Activated T-helper 1 cell treated with anti-CD3 and anti-CD28 coated beads, Interleukin-2, amount 50 U/mL, for 16 hours (primary cell): ENCODE measurements at places on chromosomes 5 and 9.

- no peak for DNase-seq
Measured at GRCh38 chr5:150788977-150789376, 10.4 kb downstream of the SMIM3 start.

DNA sequence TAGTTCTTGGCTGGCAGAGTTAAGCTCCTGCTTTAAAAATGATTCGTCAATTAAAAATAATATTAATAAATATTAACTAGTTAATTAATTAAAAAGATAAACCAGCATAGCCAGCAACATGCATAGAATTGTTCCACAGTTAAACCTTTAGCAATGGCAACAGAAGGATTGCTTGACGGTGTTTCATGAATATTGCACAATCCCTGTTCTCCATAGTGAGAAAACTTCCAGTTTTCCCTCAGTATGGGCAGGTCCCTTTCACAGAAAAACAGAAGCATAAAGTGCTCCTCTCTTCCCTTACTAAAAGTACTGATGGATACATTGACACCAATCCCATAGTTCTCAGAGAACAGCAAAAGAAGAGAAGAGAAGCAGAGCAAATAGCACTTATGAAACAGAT is 71.4 kb upstream of the CAST start:
- DNase-seq, result no peak

GRCh38 chr5:74632947-74633356 is 7.6 kb downstream of the ENC1 start:
- DNase-seq, result no peak

DNA sequence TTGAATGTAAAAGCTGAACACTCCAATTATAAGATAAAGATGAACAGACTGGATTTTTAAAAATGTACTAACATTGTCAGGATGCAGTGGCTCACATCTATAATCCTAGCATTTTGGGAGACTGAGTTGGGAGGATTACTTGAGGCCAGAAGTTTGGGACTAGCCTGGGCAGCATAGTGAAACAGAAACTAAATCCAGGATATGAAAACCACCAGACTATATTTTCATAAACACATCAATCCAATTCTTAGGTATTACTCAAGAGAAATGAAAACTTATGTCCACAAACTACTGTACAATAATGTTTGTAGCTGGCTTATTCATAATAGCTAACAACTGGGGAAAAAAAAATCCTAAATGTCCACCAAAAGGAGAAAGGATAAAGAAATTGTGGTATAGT is 26.8 kb upstream of the NAA35 start:
- no peak for DNase-seq

GRCh38 chr5:148206620-148207019 is 3.8 kb downstream of the SPINK6 start:
- DNase-seq, result no peak

GRCh38 chr5:129065721-129066120 is 28.8 kb upstream of the ISOC1 start:
- DNase-seq, result no peak

- DNase-seq, result no peak
Measured at GRCh38 chr5:57662991-57663390, 180.4 kb upstream of the ACTBL2 start.

DNA sequence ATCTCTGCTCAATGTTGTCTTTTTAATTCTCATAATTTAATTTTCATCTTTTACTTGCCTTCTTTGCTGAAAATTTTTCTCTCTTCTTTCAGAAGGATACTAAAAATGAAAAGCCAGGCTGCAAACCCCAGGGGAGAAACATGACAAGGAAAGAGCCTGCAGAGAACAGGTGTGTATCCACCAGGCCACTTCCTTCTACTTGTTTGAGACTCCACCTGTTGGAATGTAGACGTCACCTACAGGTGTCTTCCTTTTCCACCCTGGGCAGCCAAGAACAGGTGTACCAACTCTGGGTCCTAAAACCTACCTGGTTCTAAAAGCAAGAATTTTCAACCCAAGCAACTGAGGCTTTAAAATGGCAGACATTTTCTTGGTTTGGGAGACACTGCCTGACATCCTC is 166.8 kb downstream of the ATP10B start:
- DNase-seq, result no peak

- no peak for DNase-seq
Measured at GRCh38 chr9:12997009-12997408, 222.2 kb downstream of the LURAP1L start.

DNA sequence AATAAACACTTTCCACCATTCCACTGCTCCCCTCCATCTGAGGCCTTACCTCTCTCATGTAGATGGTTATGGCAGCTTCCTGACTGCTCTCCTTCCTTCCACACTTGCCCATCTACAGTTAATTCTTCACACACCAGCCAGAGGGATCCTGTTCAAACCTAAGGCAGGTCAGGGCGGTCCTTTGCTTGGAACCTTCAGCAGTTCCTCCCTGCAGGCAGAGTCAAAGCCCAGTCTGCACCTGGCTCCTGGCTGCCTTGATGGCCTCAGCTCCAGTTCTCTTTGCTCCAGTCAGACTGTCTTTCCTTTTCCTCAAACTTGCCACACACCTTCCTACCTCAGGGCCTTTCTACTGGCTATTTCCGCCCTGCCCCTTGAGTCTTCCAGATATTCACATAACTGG is 30.2 kb upstream of the NR3C1 start:
- DNase-seq, result no peak

GRCh38 chr5:91976451-91976850 is 593.3 kb upstream of the ARRDC3 start:
- no peak for DNase-seq

DNA sequence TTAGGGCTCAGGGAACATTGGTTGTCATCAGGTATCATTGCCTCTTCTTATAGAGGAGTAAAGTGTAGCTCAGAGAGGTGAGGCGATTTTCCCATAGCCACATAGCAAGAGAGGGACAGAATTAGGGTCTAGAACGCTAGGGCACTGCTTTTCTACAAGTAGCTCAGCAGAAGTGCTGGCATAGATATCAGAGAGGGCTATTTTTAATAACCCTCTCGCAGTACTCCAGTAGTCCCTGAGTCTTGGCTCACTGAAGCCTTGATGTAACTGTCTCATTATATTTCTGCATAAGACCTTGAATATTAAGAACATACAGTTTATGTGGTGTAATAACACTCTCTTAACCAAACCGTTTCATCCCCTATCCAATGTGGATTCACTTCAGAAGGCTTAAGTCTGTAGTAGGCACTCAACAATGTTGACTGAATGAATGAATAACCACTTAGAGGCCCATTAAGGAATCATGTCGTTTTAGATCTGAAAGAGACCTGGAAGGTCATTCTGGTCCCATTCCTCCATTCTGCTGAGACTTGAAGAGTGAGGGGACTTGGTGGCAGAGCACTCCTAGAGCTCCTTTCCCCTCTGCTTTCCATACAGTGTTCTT is 4.7 kb upstream of the FRMPD1 start:
- no peak for DNase-seq

GRCh38 chr9:109721001-109721400 is 59.0 kb upstream of the PALM2AKAP2 start:
- no peak for DNase-seq

- DNase-seq, result no peak
Measured at GRCh38 chr5:53019320-53019719, 30.2 kb downstream of the ITGA2 start.
